ENCODE measurements at places on chromosomes 2 and 18.

DNA sequence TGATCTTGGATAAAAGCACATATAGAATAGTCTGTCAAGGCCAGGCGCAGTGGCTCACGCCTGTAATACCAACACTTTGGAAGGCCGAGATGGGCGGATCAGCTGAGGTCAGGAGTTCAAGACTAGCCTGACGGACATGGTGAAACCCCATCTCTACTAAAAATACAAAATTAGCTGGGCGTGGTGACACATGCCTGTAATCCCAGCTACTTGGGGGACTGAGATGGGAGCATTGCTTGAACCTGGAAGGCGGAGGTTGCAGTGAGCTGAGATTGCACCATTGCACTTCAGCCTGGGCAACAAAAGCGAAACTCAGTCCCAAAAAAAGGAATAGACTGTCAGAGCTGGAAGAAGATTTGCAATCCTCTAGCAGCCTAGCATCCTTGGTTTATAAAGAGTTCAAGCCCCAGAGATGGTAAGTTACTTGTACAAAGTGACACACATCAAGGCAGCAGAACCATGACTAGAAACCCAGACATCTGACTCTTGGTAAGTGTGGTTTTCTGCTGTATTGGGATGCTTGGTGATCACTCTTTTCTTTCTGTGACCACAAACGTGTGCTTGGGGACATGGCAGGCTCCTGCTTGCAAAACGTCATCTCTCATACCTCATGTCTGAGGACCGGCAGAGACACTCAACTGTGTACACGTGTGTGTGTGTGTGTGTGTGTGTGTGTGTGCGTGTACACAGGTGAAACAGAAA is 69.0 kb downstream of the OSBPL6 start:
- DNase-seq, result no peak

- peak; percentile 99 for DNase-seq
Observed at GRCh38 chr2:3604991-3605961, 10.4 kb downstream of the COLEC11 start.

GRCh38 chr18:6885992-6886796 is 156.7 kb downstream of the ARHGAP28 start:
- no peak for DNase-seq

DNA sequence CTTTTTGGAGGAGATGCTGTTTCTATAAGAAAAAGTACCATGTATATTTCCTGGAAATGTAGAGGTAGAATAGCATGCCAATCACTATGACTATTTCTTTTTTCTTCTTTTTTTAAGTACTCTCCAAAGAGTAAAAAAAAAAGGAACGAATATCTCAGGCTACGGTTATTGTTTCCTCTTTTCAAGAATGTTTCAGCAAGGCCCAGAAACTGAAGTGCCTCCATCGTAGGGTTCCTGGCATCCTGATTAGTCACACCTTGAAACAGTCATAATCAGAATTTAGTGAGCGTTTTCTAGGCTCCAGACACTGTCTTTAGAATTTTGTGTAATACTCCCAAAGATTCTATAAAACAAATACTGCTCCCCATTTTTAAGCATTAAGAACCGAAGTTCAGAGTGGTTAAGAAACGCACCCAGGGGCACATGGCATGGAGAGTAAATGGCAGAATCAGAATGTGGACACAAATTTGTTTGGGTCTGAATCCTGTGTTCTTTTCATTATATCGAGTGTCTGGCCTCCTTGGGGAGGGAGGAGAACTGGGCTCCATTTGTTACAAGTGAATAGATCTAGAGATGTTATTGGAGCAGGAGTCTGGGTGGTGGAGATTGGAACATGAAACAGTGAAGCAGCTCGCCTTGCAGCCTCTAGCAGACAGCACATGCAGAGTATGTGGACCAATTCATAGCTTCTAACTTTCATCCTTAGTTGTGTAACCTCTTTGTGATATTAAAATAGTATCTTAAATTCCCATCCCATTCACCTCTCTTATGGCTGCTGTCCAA is 26.7 kb downstream of the ZEB2 start:
- DNase-seq, result no peak

DNA sequence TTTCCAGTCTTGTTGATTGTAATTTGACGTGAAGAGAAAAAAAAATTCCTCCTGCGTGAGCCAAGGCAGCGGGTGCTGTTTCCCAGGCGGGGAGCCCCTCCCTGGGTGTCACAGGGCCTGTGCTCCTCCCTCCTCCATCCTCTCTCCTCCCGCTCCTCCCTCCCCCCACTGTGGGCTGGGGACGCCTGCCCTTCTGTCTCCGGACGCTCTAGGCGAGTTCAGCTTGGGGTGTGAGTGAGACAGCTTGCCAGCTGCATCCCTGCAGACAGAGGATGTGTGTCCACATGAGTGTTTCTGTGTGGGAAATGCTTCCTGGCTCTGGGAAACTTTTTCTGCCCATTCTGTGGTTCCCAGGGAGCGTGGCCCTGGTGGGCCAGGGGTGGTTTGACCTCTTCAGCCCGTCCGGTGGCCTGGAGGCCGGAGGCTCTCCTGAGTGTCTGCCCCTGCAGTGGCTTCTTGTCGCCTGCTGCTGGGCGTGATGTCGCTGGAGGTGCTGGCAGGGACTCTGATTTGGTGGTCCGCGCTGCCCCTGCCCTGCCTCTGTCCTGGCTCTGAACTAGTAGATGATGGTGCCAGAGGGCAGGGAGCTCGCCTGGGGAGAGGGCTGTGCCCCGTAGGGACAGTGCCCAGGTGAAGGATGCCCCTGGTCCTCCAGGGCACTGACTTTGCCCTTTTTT is 96.4 kb downstream of the USP40 start:
- DNase-seq, result no peak

DNA sequence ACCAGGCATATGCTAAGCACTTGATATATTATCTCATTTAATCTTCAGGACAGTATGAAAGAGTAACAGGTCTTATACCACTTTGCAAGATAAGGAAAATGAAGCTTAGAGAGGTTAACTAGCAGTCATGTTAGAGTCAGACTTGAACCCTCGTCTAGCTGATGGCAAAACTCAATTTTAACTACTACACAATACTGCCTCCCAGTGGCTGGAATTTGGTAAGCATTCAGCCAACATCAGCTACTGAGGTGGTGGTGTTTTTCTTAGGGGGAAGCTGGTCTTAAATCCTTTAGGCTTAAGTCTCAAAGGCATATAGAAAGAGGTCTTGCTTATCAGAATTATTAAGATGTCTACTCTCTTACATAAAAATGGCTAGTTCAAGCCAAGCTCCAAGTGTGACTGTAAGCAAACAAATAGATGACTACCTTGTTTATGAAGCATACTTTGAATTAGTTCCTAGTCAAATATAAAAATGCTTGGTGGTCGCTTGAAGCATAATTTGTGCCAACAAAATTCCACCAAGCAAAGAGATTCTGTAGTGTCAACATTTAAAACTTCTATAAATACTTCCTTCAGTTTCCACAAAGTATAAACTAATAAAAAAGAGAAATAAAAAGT is 325.4 kb upstream of the FIGN start:
- peak; percentile 1 for DNase-seq

- DNase-seq, result no peak
Observed at GRCh38 chr2:194343167-194343566, 1313.9 kb upstream of the SLC39A10 start.

DNA sequence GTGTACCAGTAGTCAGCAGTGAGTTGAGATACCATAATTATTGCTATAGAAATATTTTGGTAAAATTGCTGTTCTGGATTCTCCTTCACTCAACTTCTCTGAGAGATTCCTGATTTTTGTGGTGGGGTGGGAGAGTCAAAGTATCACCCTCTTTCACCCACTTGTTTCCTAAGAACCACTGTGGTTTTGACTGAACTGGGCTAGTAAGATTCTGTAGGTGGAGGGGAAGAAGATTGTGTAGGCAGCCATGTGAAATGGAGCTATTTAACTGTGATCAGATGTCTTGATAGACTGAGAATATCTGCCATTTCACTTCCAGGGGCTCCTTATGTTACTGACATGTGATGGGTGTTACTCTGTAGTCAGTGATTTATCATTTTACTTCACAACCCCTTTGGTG is 45.3 kb downstream of the BIRC6 start:
- no peak for DNase-seq

DNA sequence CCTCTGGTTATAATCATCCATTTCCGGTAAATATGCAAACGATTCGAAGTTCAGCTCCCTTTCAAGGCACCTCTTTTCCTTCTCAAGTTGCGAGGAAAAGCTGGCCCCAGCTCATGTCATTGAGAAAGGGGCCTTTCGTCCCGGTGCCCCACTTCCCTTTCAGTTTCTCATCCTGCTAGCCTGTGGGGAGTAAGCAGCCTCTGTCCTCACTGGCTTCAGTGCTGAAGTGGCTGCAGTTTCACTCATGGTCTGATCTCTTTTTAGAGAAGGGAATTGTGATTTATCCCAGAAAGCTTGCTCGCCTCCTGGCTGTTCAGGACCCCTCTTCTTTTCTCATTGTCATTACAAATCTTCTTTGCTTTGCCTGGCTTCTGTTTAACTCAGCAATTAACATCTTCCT is 207.5 kb downstream of the NR4A2 start:
- DNase-seq, result no peak

GRCh38 chr2:181122601-181123000 is 142.2 kb downstream of the UBE2E3 start:
- DNase-seq, result no peak

GRCh38 chr2:29447513-29447912 is 332.3 kb downstream of the CLIP4 start:
- DNase-seq, result no peak

- no peak for DNase-seq
Observed at GRCh38 chr2:197433780-197434438, 919 bp downstream of the SF3B1 start.

DNA sequence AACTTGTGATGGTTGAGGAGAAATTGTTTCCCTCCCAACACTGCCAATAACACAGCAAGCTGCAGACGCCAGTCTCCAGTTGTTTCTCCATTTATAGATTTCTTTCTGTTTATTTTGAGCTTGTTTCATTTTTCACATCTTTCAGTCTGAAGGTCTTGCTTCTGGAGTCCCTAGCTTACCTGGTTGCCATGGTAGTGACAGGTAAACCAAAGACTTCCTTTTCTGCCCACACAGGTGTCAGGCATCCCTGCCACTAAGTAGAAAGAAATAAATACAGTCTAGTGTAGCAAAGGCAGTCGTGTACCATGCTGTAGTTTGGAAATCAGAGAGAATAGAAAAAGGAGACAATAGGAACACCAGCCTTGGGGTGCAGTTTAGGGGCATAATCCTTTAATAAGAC is 82.8 kb downstream of the MARCHF4 start:
- no peak for DNase-seq

- DNase-seq, result no peak
Observed at GRCh38 chr2:71562518-71562917, 109.2 kb downstream of the DYSF start.
